ENCODE measurements at places on chromosomes 7 and 10.
A peak's percentile ranks its signal among the peaks of the same experiment; 100 is the strongest.

- DNase-seq: no peak
These were observed 22.7 kb downstream of the FAM133B start for GRCh38 chr7:92567460-92567859.

DNA sequence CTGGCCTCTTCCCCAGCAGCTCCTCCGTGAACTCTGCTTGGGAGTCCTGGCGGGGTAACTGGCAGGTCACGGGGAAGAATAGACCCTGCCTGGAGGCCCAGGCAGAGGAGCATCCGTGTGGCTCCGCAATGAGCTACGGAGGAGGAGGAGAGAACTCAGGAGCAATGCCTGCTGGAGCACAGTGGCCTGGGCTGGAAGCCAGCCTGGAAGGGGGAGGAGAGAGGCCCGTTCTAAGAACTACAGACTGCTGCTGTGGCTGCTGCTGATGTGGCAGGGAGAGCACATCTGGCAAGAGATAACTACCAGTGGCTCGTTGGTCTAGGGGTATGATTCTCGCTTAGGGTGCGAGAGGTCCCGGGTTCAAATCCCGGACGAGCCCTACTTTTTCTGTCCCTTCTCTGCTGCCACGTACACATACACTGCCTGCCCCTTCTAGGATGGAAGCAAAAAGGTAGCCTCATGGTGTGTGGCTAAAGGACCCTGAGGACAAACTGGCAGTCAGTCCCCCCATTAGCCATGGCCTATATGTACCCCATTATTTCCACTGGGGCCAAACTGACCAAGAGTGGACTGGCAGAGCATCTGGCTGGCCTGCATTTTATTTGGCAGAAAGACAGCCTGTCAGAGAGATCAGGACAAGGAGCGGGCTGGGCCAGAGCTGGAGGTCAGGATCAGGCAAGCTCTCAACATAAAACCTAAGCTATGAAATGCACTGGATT is 7.7 kb upstream of the OPN1SW start:
- peak; percentile 83 for DNase-seq

- no peak for DNase-seq
These were observed 35.4 kb upstream of the ZNF107 start for GRCh38 chr7:64630496-64630895.

- no peak for DNase-seq
These were observed 46.0 kb downstream of the ABCC2 start for GRCh38 chr10:99828464-99828863.

DNA sequence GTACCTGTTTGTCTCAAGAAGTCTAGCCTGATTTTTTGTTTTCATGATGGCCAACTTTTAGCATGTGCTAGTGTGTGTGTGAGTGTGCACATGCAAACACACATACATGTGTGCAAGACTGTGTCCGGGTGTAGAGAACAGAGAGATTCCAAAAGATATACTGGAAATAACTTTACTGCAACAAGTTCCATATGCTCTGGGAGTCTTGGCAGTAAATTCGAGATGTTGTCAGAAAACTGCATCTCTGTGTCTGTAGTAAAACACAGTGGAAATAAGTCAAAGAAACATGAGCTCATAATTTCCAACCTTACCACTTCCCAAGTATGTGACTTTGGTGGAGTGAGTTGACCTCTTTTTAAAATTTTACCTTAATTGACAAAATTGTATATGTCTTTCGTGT is 950.8 kb upstream of the C7orf33 start:
- peak; percentile 7 for DNase-seq

DNA sequence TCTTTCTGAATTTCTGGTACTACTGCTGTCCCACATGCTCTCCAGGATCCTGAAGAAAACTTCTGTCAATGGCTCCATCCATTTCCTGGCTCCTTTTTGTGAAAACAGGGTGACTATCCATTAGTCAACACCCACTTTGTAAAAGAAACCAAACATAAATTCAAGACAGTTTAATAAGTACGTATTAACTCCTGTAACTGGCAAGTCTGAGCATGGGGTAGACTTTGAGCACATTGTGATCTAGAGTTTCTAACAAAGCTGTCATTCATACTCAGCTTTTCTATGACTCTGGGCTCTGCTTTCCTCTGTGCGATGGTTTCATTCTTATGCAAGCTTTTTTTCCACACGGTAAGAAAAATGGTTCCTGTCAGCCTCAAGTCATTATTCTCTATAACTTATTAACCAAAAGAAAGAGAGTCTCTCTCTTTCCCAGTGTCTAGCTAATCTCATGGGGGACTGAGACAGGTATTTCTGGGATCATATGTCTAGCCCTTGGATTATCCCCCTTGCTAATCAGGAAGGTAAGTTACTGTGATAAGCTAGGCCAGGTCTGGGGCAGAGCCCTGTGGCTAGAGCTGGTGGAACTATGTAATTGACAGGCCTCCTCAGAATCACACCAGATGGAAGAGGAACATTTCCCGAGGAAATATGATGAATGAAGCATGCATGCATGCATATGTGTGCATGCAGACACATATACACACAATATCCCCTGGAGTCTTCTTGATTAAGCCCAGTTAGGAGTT is 98.5 kb downstream of the GNAI1 start:
- no peak for DNase-seq

- no peak for DNase-seq
These were observed 22.7 kb upstream of the ZNF800 start for GRCh38 chr7:127415060-127415742.

GRCh38 chr10:49298983-49299815 is at the start of gene C10orf71:
TSS of gene C10orf71 (plus strand) at chr10:49299170. CDS start at chr10:49322546, 23,376 bp downstream.
- no peak for DNase-seq

DNA sequence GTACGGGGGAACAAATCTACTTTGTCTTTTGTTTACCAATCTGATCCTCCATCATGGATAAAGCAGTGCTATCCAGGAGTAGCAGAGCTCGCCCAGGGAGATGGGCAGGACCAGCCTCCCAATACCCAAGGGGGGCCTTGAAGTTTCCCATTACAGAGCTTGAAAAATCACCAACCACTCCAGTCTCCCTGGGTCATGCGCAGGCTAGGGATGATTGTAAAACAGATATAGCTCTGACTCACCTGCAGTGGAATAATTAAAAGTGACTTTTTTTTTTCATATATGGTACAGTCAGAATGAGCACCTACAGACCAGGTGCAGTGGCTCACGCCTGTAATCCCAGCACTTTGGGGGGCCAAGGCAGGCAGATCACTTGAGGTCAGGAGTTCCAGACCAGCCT is 204.6 kb upstream of the PLXNA4 start:
- no peak for DNase-seq

DNA sequence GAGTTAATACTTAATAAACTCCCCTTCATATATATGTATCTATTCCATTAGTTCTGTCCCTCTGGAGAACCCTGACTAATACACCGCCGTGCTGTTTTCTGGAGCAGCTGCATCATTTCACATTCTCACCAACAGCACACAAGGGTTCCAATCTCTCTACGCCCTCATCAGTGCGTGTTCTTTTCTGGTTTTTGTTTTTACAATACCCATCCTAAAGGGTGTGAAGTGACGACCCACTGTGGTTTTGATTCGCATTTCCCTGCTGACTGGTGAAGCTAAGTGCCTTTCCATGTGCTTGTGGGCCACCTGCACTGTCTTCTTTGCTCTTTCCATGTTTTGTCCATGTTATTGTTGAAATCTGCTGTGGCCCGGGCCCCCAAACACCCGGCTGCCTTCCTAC is 11.0 kb upstream of the INSIG1 start:
- no peak for DNase-seq

- DNase-seq: no peak
These were observed 13.2 kb downstream of the ALKBH4 start for GRCh38 chr7:102451371-102452054.

GRCh38 chr10:70312249-70312648 is 28.4 kb upstream of the NPFFR1 start:
- DNase-seq: no peak

- DNase-seq: no peak
These were observed 25.4 kb downstream of the AIFM2 start for GRCh38 chr10:70106958-70107791.

- DNase-seq: peak; percentile 77
These were observed 30.4 kb upstream of the OTUD1 start for GRCh38 chr10:23408330-23408976.

- DNase-seq: no peak
These were observed 26.0 kb downstream of the LRRC18 start for GRCh38 chr10:48913674-48914073.

Measured in skin of body (tissue), 3 donors.